NCI-H774 (cell line): ENCODE measurements at places on chromosomes 2 and 18.

- no peak for DNase-seq
Observed at GRCh38 chr2:204046145-204046544, 109.6 kb downstream of the ICOS start.

- no peak for DNase-seq
Observed at GRCh38 chr2:25165992-25166875, 2.1 kb downstream of the POMC start.

GRCh38 chr2:123002660-123003248 is 1022.3 kb upstream of the CNTNAP5 start:
- DNase-seq = no peak

- no peak for DNase-seq
Observed at GRCh38 chr2:167297292-167297691, 409.0 kb downstream of the XIRP2 start.

- no peak for DNase-seq
Observed at GRCh38 chr2:176424746-176425145, 155.5 kb downstream of the MTX2 start.
